Activated T-helper 1 cell treated with anti-CD3 and anti-CD28 coated beads, Interleukin-12 subunit alpha, Interleukin-12 subunit beta, Interleukin-2, Interleukin-4 antibody, amounts not matched to agents 30 ng/mL and 10 ng/mL and 1 ng/mL, durations not matched to agents 14 hours and 24 hours and 36 hours (primary cell): ENCODE measurements at places on chromosomes 2 and 18. TPM values are rescaled to one million over a fixed set of nuclear protein-coding genes. Genes with fewer than 3 reads are reported as not detected.

DNA sequence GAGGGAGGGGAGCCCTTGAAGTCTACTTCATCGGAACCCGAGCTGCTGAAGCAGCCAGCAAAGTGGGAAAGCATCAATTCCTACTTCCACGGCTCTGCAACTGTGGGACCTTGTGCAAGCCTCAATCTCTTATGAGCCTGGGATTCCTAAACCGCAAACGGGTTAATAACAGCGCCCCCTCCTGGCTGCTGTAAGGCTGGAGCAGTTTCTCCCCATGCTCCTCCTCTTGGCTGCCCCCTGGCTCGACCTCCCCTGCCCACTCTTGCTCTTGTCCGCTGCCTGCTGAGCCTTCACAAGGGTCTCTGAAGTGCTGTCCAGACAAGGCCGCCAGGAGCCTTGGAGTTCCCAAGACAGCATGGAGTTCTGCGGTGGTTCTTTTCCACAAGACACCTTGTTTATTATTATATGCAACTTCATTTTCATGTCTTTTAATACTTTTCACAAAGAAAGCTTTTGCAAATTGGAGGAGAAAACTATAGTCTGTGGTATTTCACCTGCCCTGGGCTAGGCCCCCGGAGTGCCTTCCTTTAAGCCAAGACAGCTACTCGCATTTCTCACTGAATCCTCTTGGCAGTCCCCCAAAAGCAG lies 157.2 kb downstream of the DDX1 start:
- no peak for DNase-seq
- H3K4me1 ChIP-seq: no peaks in the 10 kb centered on the region

DNA sequence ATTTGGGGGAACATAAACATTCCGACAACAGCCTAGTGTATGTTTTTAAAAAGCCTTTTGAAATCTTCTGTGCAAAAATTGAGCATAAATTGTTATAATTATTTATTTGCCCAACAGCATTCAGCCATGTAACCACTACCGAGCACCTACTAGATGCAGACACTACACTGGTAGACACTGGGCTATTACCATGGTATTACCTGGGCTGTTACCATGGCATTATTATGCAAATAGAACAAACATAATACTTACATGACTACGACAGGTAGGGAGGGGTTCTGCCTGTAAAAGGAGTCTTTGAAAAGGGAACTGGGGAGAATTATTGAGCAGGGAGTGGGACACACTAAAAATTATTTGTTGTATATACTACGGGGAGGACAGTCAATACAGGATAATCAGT lies 116.4 kb downstream of the MREG start:
- peaks cover 6% of the 10 kb centered on the region for H3K27me3 ChIP-seq
- H3K4me3 ChIP-seq: no peak overlapping the region
- no peak for DNase-seq

The FBLN7 gene
- 26.4 and 29.6 TPM in 2 replicates for total RNA-seq

DNA sequence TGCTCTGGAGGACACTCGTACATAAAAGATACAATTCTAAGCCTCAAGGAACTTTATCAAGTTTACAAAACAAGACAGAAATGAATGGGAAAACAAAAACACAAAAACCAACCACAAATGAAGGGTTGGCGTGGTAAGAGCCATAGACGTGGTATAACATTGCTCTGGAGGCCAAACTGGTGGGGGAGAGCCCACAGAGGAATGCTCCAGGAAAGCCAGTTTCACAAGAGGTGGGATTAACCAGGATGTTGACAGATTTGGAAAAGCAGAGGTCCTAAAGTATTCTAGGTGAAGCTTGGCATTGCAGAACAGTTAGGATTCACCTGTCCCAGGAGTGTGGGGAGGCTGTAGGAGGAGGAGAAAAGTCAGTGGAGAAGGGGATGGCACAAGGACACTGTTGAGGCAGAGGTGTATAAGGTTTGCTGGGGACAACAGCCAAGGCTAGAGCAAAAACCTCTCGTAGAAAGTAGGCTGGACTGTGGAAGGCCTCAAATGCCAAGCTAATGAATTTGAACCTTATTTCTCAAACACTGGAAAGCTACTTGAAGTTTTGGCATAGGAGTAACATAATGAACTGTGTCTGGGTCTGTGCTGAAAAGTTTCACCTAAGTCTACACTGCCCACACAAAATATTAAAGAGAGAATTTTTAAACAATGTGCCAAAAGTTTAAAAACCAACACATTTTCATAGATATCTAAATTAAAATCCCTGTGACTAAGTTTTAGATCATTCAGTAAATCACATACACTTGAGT lies 135.1 kb downstream of the THADA start:
- H3K27me3 ChIP-seq: no peaks in the 10 kb centered on the region
- DNase-seq: no peak
- H3K27ac ChIP-seq: no peak overlapping the region
- peaks cover 20% of the 10 kb centered on the region for H3K36me3 ChIP-seq
- H3K4me1 ChIP-seq: peaks cover 20% of the 10 kb centered on the region
- no peak overlapping the region for H3K4me3 ChIP-seq

DNA sequence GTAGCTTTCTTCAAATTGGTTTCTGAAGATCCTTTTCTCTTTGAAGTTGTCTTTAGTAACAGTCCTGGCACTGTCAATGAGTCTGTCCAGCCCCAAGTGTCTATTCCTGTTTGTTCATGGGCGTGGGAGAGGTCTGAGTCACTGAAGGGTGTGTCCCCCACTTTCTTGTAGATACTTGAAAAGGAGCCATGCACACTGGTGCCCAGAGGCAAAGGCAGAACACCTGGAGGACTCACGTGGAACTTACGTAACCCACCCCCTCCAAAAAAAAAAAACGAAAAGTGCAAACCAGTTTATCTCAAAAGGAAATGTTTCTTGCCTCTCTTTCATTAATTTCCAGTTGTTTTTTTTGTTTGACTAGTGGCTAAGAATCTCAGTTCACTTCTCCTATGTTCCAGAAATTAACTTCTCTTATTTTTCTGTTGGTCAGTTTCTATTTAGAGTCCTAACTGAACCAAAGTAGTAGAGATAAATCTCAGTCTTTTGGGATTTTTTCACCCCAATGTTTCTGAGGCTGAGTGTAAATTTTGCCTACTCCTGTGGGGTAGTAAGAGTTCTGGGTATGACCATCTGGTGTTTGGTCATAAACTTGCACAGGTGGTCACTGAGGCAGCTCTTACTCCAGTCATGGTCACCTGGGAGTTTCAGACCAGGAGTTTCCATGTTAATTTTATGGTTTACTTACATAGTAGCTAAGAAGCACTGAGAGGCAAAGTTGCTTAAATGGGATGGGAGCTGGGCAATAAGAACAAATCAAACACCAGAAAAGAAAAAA lies 54.9 kb downstream of the DSC3 start:
- no peak for DNase-seq
- H3K27ac ChIP-seq: no peak overlapping the region
- H3K27me3 ChIP-seq: no peaks in the 10 kb centered on the region

DNA sequence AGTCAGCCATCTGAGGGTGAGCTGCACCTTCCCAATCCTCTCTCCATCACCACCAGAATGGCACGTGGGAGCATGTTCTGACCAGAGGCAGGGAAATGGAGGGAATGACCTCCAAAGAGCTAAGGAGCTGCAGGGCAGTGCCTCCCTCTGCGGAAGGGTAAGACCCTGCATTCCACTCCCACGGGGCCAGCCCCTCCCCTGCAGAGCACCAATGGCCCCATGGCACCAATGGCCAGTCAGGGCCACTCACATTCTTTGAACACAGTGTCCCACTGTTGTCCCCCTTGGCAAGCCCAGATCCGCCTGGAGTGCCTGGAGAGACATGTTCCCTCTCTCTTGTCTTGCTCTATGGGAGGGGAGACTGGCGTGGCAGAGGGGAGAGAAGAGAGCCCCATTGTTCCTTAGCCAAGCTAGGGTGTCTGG lies 164.4 kb downstream of the TNS1 start:
- H3K4me3 ChIP-seq: no peak overlapping the region
- DNase-seq: no peak
- H3K4me1 ChIP-seq: no peaks in the 10 kb centered on the region
- no peaks in the 10 kb centered on the region for H3K27me3 ChIP-seq

DNA sequence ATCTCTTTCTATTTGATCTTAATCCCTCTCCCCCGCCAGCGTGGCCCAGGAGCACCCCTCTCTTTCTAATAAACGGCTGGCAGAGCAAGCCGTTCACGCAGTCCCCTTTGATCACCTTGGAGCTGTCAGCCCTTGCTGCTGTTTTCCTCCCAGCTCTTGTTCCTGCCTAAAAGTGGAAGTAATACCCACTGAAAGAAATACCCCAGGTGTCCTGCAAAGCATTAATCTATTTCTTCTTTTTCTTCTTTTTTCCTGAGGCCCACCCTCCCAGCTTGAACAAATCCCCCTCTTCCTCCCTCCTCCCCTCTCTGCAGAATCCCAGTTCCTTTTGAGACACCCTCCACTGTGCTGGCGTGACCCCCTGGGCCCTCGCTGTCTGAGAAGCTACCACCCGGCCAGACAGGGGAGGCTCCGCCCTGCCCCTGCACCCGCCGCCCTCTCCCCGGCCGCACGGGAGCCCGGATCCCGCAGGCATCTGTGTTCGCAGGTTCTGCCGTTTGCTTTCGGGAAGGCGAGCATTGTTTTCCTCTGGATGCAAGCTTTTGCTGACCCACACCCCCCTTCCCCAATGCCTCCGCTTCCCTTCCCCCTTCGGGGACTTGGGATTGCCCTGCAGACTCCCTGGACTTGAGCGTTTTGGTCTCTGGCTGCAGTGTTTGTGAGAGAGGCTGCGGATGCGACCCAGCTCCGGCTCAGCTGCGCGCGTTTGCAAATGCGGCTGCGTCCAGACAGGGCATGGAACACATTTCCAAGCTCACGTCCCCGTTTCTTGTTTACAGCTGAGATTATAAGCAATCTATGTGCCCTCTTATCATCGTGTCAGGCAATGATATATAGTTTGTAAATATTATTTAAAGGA lies 631.5 kb downstream of the NYAP2 start:
- no peak overlapping the region for H3K27ac ChIP-seq
- H3K4me1 ChIP-seq: peaks cover 12% of the 10 kb centered on the region
- no peak for DNase-seq
- H3K27me3 ChIP-seq: peaks cover 45% of the 10 kb centered on the region
- no peaks in the 10 kb centered on the region for H3K36me3 ChIP-seq
- H3K4me3 ChIP-seq: peak overlapping the region; percentile 13

DNA sequence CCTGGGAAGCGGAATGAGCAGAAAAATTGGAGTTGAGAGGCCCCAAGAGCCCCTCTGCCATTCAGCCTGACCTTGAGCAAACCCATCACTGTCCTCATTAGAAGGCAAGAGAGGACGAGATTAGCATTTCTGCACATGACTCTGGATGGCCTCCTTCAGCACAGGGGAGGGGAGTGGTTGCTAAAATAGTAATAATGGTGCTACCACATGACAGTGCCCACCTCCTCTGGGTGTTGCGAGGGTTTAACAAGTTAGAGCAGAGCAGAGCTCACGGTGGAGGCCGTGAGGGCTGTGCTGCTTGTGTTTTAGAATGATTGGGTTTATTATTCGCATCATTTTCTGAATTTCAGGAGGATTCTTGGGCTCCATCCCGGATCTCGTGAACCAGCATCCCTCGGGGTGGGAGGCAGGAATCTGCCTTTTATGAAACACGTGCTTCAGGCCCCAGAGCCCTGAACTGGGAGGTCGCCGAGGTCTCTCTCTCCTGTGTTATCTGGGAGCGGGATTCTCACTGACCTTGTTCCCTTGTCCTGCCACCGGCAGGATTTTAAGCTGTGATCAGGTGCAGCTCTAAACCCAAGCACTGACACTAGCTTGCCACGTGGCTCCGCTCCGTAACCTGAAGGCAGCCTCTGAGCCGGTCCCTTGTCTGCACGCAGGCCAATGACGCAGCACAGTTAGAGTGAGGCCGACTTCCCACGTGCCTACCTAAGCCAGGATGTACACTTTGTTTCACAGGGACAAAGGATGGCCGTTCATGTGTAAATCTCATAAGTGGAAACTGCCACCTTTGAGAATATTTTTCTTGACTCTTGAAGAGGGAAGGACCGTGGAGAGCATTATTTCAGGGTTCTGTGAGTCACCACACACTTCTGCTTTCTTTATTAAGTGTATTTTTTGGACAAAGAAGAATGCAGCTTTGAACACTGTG lies 142.3 kb downstream of the ACOXL start:
- peaks cover 6% of the 10 kb centered on the region for H3K36me3 ChIP-seq
- DNase-seq: no peak
- peaks cover 19% of the 10 kb centered on the region for H3K27me3 ChIP-seq
- H3K4me1 ChIP-seq: peaks cover 55% of the 10 kb centered on the region
- H3K27ac ChIP-seq: no peak overlapping the region

DNA sequence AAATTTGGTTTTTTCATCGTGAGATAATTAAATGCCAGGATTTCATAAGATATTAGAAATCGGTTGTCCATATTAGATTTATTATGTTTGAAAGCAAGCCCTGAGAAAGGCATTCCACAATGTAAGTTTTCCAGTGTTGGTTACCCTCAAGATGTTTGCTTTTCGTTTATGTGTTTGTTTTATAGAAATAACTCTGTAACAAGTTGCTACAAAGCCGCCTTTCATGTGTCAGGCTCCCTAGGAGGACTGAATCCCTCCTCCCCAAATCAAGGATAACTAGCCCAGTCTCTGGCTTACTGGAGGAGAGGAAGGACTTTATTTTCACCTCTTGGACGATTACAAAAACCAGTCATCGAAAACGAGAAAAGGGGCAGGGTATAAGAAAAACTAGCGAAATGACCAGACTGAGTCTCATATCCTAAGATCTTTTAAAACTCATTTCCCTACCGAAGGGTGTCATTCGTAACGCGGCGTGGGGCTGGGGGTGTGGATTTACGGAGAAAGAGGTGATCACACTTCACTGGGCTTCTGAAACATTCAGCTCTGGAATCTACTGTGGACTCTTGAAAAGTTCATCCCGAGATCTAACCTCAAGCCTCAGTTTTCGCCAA lies 1.0 kb upstream of the PEX13 start:
- H3K4me3 ChIP-seq: peak overlapping the region; percentile 97
- no peaks in the 10 kb centered on the region for H3K27me3 ChIP-seq
- H3K27ac ChIP-seq: peak overlapping the region; percentile 96
- H3K4me1 ChIP-seq: peaks cover 37% of the 10 kb centered on the region
- DNase-seq: no peak

DNA sequence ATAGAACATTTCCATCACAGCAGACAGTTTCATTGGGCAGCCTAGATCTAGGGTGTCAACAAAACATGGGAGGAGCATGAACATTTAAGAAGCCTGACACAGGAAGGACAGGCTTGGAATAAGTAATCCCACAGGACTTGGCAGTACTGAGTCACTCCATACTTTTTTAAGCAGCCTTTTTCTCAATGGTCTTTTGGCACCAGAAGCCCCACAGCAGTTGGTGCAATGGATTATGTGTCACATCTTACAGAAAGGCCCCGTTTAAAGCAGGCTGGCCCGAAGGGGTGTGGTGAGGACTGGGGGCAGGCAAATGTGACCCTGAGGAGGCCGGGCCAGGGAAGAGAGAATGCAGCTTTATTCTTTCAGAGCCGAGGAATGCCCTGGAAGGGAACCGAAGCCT lies 26.6 kb downstream of the SPTBN1 start:
- H3K27me3 ChIP-seq: peaks cover 12% of the 10 kb centered on the region
- DNase-seq: no peak
- H3K27ac ChIP-seq: no peak overlapping the region
- H3K36me3 ChIP-seq: peaks cover 1% of the 10 kb centered on the region
- H3K4me3 ChIP-seq: no peak overlapping the region

GRCh38 chr18:79329786-79330185 lies 65.9 kb upstream of the NFATC1 start:
- H3K36me3 ChIP-seq: peaks cover 3% of the 10 kb centered on the region
- H3K4me3 ChIP-seq: no peak overlapping the region
- H3K4me1 ChIP-seq: peaks cover 5% of the 10 kb centered on the region
- H3K27me3 ChIP-seq: no peaks in the 10 kb centered on the region
- H3K27ac ChIP-seq: no peak overlapping the region
